A549 (cell line): ENCODE measurements at places on chromosomes 7 and 10. TPM values are rescaled to one million over a fixed set of nuclear protein-coding genes. Genes with fewer than 3 reads are reported as not detected.
A peak's percentile ranks its signal among the peaks of the same experiment; 100 is the strongest.

Gene GPAM
- 5.6 to 6.2 TPM (median 5.7 TPM) in 3 replicates for polyA plus RNA-seq

GRCh38 chr10:49322371-49323170, 23.6 kb downstream of the C10orf71 start:
- no peak for DNase-seq

Gene VWDE
- 0.59 to 1.2 TPM (median 0.73 TPM) in 3 replicates for polyA plus RNA-seq

DNA sequence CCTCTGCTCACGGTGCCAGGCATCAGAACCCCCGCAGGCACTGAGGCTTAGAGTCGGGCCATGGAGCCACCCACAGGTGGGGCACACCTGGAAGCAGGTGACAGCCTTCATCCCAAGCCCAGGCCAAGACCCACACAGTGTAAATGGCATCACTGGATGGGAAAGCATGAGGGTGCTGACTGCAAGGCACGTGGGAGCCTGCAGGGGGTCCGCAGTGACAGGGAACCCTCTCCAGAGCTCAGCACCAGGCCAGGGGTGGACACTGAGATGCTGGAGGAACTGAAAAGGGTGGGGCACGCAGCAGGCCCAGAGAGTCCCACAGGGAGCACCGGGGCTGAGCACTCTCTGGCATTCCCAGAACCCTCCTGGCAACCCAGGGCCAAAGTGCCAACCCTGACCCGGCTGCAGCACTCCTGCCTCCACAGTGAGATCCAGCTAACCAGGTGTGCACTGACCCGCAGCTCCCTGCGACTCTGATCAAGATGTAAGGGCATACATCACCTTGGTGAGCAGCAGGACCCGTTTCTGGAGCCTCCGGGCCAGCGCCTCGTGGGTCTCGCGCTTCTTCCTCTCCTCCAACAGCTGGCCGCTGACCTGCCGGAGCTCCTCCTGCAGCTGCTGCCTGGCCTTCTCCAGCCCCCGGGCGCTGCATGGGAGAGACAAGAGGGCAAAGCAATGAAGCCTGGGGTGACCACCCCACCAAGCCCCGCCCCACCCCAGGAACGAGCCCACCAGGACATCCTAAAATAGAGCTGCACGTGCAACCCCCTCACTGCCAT, 163.9 kb downstream of the MAD1L1 start:
- no peak for DNase-seq

GRCh38 chr10:24982319-24983112, 30.1 kb upstream of the PRTFDC1 start:
- no peak for DNase-seq

Gene LRRC17
- polyA plus RNA-seq = 0.05 to 0.17 TPM in 2 of 3 replicates, not detected in the other

GRCh38 chr10:15719899-15720634, at the start of gene ITGA8:
ITGA8 (minus strand) TSS chr10:15719922; CDS start chr10:15719771, 151 bp downstream.
- DNase-seq = peak; percentile 20

GRCh38 chr7:55521917-55522902, 50.1 kb downstream of the VOPP1 start:
- DNase-seq = no peak

DNA sequence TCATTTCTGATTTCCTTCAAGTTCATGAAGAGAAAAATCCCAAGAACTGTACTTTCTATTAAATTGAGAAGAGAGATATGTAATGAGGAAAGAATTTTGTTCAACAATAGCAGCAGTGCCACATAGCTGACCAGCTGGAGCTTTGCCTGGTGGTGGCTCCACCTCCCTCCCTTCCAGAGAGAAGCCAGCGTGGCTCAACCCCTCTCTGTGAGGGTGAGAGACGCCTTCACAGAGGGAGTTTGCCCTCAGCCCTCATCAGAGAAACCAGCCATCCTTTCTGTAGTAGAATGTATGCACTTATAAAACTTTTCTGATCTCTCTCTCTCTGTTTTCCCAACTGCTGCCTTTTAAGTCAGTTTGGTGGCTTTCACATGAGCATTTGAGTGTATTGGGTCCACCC, 20.5 kb upstream of the COL1A2 start:
- no peak for DNase-seq

- no peak for DNase-seq
Observed at GRCh38 chr10:13909516-13910258, 322.9 kb downstream of the PRPF18 start.

Gene RP9
- polyA plus RNA-seq = 25.1 to 28.8 TPM (median 25.7 TPM) in 3 replicates

DNA sequence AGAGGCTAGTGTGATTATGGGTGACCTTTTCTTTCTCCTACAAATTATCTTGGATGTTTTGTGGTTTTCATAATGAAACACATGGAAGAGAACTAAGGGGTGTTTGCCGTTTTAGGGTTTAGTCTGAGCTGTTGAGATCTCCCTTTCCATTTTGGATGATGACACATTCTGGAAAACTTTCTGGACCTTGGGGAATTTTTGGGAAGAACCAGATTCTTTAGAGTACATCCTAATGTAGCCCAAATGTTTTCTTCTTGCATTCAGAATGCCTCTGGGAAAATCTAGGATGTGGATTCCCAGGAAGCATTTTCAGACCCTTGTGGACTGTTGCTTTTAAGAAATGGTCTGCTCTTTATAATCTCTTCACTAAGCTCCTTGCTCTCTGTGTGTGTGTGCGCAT, 165.7 kb downstream of the SORCS3 start:
- no peak for DNase-seq

GRCh38 chr7:7596176-7596575, 29.5 kb downstream of the MIOS start:
- DNase-seq = no peak

- peak; percentile 11 for DNase-seq
Observed at GRCh38 chr10:61682323-61682722, 19.6 kb downstream of the CABCOCO1 start.

Gene HACD1
- polyA plus RNA-seq = 44.9 to 49.1 TPM (median 48.6 TPM) in 3 replicates

DNA sequence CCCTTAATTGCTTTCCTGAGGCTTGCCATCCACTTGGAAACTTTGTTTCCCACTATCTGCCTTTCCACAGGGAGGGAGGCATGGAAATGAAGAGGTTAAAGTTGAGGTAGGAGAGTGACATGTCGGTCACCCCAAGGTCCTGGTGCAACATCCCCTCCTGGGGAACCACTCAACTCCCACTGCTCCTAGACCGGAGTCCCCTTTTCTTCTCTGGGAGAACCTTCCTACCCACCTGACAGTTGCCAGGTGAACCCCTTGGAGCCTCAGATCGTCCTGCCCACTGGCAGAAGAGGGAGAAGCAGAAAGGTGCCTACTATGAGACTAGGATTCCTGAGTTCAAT, 21.7 kb downstream of the IMPDH1 start:
- DNase-seq = no peak

Gene SRRM3
- 5.7 to 7.0 TPM (median 6.5 TPM) in 3 replicates for polyA plus RNA-seq

DNA sequence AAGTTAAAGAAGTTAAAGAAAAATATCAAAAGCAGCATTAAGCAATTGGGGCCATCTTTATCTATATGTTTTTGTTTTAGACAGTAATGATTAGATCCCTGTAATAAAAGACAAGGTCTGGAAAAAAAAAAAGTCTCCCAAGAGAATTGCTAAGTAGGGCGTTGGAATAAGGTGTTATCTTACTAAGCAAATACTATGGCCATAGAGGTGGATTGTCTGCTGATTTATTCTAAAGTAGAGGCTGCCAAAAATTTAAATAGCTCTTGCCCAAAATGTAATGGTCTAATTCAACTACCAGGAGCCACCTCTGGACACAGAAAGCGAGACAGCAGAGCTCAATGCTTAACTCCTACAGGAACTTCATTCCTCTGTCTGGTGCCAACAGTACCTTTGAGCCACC, 71.6 kb downstream of the HERPUD2 start:
- no peak for DNase-seq

DNA sequence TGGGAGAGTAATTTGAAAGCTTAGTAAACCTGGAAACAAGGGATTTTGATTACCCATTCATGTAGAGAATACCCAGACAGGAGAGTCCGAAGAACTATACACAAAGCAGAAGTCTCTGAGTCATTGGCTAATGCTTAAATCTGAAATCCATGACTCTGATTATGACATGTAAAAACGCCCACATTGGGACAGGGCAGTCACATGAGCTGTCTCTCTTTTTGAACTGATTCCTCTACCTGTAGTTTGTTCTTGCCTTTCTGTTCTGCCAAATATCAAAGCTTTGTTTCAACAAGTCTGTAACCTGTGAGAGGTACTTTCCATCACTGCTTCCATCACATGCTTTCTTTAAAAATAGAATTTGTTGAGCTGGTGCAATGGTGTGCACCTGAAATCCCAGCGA, 4.3 kb upstream of the GPNMB start:
- DNase-seq = no peak

Gene SPDYE6
- not detected in 3 replicates for polyA plus RNA-seq

Gene PTPRZ1
- polyA plus RNA-seq = not detected in 3 replicates

Gene SPAM1
- polyA plus RNA-seq = not detected in 3 replicates

Gene MYL10
- polyA plus RNA-seq = not detected in 3 replicates

GRCh38 chr10:76012716-76013327, 581.4 kb downstream of the LRMDA start:
- no peak for DNase-seq

Gene OR2A42
- polyA plus RNA-seq = not detected in 3 replicates

- DNase-seq = peak; percentile 84
Observed at GRCh38 chr10:97069576-97070362, 116.0 kb downstream of the SLIT1 start.

- no peak for DNase-seq
Observed at GRCh38 chr10:8403711-8404371, 349.4 kb downstream of the GATA3 start.

Gene ECHDC3
- 6.1 to 6.9 TPM (median 6.3 TPM) in 3 replicates for polyA plus RNA-seq

GRCh38 chr10:45454859-45455258, 80.8 kb downstream of the ALOX5 start:
- DNase-seq = no peak

Gene CPXM2
- polyA plus RNA-seq = not detected in 3 replicates

DNA sequence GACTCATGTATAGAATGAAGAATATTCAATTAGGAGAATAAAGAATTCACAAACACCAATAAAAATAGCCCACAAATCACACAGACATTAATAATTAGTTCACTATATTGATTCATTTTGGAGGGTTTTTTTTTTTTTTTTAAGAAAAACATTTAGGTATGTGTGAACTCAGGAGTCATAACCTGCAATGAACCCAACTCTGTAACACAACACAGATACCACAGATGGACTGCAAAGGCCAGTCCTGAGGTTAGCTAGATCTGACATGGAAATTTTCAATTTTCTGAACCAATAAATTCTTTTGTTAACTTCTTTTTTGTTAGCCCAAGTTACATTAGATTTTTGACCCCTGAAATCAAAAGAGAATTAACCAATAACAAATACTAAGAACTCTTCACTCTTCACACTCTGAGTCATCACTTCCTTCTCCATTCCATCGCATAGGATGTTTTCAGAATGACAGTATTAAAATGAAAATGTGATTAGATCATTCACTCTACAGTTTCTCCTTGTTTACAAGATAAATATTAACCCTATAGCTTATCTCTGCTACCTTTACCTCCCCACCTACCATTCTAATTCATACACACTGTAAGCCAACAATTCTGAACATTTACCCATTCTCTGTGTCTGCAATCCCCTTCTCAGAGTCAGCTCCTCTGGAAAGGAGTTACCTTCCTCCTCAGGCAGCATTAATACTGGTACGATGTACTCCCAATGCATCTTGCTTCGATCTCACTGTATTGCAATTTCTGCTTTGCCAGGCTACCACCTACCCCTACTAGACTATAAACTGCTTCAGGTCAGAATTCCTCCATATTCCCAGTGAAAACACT, 141.5 kb downstream of the LRRN3 start:
- DNase-seq = no peak

GRCh38 chr7:113078331-113078730, 8.3 kb downstream of the GPR85 start:
- DNase-seq = no peak

DNA sequence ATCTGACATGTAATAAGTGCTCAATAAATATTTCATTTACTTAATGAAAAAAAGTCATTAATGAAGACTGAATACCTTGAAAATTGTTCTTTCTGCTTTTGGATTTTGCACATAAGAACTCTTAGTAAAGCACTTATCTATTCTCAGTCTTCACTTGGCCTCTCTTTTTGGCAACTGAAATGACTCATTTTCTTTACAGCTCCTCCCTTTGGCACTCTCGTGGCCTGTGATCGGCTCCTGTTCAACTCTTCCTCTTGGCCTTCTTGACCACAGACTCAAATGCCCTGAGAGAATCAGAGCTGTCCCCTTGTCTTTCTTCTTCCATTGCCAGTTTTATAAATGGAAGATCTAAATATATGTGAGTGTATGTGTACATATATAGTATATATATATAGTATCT, 54.2 kb downstream of the FOXP2 start:
- no peak for DNase-seq

GRCh38 chr10:17430647-17431355, 23.6 kb downstream of the ST8SIA6 start:
- DNase-seq = peak; percentile 69

- DNase-seq = no peak
Observed at GRCh38 chr10:98519841-98520240, 73.1 kb upstream of the HPS1 start.

Gene EPO
- not detected in 3 replicates for polyA plus RNA-seq

Gene CYP26C1
- not detected in 3 replicates for polyA plus RNA-seq

DNA sequence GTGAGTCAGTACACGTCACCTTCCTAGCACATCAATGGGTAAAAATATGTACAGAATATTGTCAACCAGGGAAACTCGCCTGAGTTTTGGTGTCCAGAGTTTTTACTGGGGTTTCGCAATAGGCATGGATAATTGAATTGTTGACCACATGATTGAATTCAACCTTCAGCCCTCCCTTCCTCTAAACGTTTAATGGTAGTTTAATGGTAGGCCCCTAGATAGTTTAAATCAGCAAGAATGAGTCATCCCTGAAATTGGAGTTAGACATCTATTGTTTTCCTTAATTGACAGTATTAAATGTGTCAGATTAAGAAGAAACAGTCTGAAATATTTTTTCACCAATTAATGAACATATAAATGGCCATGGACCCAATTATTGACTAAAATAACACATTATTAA, 57.8 kb upstream of the CACNA2D1 start:
- no peak for DNase-seq

DNA sequence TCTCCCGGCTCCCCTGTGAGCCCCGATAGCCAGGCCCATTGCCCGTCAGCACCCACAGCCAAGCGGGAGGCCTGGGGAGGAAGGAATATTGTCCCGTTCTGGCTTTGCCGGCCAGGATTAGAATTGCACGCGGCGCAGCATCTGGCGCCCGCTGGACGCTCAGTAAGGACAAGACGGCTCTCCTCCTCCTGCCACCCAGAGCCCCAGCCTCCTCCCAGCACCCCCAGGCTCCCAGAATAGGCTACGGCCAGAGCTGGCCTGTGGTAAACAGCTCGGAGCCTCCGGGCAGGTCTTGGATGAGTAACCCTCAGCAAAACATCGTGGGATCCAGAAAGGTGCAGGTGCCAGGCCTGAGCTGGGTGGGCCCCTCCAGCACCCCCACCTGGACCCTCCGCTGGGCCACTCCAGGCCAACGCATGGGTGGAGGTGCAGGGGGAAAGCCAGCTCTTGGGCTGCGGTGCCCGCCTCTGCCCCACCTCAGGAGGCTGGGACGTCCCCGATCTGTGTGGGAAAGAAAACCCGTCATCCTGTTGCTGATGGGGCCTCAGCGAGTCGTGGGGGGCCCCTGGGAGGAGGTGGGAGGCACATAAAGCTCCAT, 5.8 kb upstream of the FAM20C start:
- no peak for DNase-seq

- DNase-seq = no peak
Observed at GRCh38 chr7:130024390-130024789, 26.8 kb downstream of the ZC3HC1 start.

- no peak for DNase-seq
Observed at GRCh38 chr7:6652446-6653011, 15.4 kb downstream of the ZNF316 start.
